ENCODE measurements at places on chromosomes 3 and 15.

DNA sequence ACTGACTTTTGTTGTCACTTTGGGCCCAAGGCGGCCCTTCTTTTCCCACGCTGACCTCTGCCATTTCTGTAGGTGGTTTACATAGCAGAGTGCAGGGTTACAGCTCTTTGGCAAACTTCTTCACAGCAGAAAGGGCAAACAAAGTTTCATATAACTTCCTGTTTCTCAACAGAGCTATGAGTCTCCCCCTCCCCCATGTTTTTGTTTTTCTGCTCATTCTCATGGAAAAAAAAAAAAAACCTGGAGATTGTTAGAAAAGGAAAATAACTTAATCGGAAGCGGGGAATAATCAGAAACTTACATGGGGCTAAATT lies 342.0 kb upstream of the NR2F2 start:
- DNase-seq, result no peak

DNA sequence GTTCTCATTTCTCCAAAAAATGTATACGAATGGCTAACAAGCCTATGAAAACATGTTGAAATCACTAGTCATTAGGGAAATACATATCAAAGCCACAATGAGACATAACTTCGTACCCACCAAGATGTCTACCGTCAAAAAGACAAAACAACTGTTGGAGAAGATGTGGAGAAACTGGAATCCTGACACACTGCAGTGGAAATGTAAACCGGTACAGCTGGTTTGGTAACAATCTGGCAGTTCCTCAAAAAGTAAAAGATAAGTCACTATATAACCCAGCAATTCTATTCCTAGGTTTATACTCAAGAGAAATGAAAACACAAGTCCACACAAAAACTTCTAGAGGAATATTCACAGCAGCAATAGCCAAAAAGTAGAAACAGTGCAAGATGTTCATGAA lies 7.0 kb downstream of the SCAPER start:
- DNase-seq, result no peak

DNA sequence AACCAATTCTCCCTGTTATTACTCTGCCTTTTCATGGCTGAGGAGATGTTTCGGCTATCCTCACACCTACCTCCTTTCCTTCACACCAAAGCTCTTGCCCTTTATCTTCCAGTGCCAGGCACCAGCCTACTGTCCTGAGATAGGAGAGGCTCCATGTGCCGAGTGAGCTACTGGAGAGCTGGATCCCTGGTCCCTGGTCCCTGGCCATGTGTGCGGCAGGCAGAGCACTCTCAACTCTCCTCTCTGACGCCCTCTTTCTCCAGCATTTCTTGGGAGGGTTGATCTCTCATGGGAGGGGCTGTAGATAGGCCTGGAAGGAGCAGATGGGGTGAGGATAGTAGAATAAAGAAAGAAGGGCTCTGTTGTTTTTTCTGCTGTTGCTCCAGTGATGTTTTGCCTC lies 277.1 kb upstream of the UMPS start:
- DNase-seq, result no peak

DNA sequence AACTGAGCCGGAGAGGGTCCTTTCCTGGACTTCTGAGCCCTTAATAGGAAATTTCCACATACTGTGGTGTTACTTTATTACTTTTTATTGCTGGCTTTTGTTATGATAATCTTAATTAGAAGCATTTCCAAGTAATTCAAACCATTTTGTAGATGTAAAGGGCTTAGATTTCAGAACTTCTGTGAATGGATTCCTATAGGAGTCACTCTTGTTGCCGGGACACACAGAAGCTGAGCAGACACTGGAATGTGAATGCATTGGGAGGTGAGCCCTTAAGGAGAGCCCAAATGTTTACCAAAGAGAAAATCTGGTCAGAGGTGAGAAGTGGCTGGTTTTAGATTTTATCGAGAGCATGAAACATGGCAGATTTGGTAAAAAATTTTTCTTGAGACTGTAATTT lies 87.4 kb downstream of the FNDC3B start:
- DNase-seq, result no peak

DNA sequence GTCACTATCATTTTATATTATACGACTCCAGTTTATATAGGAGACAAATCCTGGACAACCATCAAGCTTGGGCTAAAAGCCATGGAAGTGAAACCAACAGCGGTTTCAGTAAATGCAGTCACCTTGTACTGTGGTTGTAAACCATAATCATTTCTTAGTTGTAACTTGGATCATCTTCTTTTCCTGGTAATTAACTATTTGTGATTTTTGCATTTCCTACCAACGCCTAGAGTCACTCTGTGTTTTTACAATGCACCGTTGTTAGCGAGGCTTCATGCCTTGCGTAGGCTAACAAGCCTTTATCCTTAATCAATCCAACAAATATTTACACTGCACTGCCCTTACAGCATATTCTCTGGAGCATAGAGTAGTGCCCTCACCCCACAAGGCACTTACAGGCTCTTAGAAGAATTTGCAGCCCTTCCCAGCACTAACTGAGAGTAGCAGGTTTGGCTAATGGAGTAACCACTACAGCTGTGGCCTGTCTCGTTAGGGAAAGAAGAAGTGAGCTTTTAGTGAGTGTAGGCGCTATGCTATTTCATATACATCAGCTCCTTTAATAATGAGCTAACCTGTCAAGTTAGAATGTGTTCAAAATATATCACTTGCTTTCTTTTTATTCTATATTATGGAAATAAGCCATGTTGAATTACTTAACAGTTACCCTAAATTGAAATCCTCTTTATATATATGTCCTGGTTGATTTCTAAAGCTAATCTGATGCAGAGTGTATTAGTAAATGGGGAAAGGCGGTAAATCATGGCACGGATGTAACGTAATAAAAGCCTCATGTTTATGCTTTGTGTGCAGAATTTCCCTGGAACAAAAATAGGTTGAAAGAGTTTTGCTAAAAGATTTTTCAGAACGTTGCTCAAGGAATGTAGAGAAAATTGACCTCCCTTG lies 62.8 kb downstream of the ABHD2 start:
- DNase-seq, result no peak

GRCh38 chr3:14228681-14229470 lies 50.3 kb downstream of the LSM3 start:
- no peak for DNase-seq

GRCh38 chr15:75884041-75884440 lies 19.6 kb upstream of the FBXO22 start:
- no peak for DNase-seq

- no peak for DNase-seq
Measured at GRCh38 chr3:115186351-115187148, 39.5 kb upstream of the ZBTB20 start.

GRCh38 chr3:33954956-33955355 lies 156.5 kb downstream of the PDCD6IP start:
- no peak for DNase-seq

DNA sequence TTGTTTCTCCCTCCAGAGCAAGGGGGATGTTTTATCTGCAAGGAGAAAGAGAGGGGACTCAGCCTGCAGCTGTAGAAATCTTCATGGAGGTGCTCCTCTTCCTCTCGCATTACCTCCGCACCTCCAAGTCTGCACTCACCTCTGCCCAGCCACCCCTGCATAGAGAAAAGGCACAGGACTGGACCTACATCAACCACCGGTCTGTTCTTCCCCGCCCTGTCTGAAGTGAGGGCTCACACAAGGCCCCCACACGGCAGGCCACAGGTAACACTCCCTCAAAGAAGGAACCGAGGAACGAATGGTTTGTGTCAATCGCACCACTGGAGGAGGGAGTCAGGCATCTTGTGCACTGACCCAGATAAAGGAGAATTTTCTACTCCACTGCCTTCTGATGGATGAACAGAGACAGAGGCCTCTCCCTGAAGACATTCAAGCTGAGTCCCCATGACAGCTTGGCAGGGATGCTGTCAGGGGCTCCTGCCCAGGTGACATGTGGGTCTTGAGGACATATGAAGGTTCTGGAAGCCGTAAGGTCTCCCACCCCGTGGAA lies 260.3 kb downstream of the XXYLT1 start:
- no peak for DNase-seq

GRCh38 chr3:41684797-41685735 lies 276.8 kb downstream of the ULK4 start:
- DNase-seq, result no peak

- no peak for DNase-seq
Measured at GRCh38 chr15:80840182-80841130, 61.3 kb downstream of the CEMIP start.

GRCh38 chr3:150429767-150430671 lies 21.9 kb downstream of the TSC22D2 start:
- DNase-seq, result no peak

Measured in activated CD8-positive, alpha-beta memory T cell treated with anti-CD3 and anti-CD28 coated beads for 1 hour (primary cell).